Stimulated activated CD4-positive, alpha-beta T cell treated with anti-CD3 and anti-CD28 coated beads, Interleukin-2, amount 100 ng/mL, for 48 hours (primary cell): ENCODE measurements at places on chromosomes 2 and 18.

- DNase-seq: no peak
Observed at GRCh38 chr18:79965119-79965902, 868 bp downstream of the HSBP1L1 start.

DNA sequence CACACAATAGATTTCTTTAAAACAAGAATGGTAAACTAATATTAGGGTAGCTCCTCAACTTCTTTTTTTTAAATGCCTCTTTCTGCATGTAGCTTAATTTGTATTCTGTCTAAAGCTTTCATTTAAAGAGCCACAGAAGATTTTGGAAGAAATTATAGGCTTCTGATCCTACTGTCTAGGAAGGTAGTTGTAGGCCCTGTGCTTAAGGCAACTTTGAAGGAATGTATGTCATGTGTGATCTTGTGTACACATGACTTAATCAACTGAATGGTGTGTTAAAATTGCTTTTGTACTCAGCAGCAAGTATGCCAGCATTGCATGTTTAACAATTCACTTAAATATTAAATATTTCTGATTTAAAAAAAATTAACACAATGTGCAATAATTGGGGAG lies 51.5 kb upstream of the LYPD6 start:
- no peak for DNase-seq

GRCh38 chr2:103789381-103790095 lies 1027.7 kb downstream of the TMEM182 start:
- no peak for DNase-seq

- no peak for DNase-seq
Observed at GRCh38 chr18:39607034-39607433, 2041.4 kb upstream of the CELF4 start.

- DNase-seq: no peak
Observed at GRCh38 chr18:2482706-2483475, 88.4 kb downstream of the METTL4 start.

DNA sequence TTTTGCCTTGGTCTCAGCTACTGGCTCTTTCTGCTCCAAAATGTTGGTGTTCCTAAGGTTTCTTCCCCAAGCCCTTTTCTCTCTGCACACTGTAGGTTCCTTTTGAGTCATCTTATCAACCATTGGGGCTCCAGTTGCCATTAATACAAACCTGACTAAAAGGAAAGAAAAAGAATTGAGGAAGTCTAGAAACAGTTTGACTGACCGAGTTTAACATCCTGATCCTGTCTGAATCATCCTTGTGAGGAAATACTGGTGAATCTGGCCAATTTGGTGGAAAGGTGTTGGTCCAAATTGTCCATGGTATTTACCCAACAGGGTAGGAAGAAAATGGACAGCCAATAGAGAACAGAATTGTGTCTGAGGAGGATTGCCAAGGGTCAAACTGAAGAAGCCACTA lies 38.3 kb downstream of the CRYGD start:
- no peak for DNase-seq

DNA sequence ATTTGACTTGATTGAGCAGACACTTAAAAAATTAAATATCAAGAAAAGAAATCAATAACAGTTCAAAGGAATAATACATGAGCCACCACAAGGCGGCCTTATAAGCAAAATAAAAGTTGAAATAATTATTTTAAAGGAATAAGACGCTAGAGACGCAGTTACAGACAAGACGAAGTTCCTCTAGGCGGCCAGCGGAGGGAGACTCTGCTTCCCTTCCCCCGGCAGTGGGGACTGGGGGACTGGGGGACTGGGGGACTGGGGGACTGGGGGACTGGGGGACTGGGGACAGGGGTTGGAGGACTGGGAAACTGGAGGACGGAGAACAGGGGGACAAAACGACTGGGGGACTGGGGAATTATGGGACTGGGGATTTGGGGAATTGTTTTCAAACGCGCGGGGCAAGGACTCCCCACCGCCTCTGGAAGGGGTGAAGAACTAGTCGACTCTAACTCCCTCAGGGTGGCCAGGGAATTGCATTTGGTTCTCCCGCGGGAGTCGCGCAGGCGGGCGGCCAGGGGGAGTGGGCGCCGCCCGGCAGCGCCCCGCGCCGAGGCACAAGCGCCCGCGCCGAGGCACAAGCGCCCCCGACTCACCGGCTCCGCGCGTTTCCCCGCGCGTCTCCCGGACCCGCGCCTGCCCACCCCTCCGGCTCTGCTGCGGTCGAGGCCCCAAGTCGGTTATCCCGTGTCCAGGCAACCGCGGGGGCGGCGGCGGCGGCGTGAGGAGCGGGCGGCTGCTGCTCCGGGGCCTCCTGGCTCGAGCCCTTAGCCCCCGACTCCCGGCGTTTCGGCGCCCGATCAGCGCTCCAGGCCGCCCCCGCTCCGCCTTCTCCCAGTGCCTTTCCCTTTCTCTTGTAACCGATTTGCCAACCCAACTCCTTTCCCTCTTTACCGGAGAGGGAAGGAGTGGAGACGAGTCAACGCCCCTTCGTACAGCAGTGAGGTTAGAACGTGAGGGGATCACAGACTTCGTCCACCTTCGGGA lies at the start of gene CCDC178:
Gene CCDC178, minus strand, starts transcription at position 662 of the 984 bp plus-strand sequence. CDS start 28,633 bp downstream, outside the sequence.
- DNase-seq: no peak

DNA sequence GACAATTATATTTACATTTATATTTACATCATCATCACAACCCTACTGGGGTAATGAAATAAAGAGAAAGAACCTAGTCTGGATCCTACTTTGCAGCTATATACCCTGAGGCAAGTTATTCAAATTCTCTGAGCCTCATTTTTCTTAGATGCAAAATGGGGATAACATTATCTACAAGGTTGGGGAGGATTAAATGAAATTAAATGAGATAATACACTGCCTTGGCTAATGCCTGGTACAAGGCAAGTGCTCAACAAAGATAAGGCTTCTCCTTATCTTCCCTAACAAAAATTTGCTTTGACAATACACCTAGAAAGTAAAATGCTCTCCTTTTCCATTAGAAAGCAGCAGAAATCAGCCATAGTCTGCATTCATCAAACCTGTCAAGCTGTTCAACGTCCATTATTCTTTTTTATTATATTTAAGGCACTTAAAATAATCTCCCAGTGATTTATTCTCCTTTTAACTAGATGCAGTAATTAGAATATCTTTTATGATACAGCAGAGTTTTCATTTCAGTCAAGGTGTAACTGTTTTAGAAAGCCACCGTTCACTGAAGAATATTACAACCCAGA lies 44.8 kb downstream of the TCF4 start:
- DNase-seq: no peak

- DNase-seq: no peak
Observed at GRCh38 chr2:47725808-47726207, 57.1 kb upstream of the MSH6 start.

- DNase-seq: no peak
Observed at GRCh38 chr2:109526442-109526970, 87.3 kb downstream of the SEPTIN10 start.

DNA sequence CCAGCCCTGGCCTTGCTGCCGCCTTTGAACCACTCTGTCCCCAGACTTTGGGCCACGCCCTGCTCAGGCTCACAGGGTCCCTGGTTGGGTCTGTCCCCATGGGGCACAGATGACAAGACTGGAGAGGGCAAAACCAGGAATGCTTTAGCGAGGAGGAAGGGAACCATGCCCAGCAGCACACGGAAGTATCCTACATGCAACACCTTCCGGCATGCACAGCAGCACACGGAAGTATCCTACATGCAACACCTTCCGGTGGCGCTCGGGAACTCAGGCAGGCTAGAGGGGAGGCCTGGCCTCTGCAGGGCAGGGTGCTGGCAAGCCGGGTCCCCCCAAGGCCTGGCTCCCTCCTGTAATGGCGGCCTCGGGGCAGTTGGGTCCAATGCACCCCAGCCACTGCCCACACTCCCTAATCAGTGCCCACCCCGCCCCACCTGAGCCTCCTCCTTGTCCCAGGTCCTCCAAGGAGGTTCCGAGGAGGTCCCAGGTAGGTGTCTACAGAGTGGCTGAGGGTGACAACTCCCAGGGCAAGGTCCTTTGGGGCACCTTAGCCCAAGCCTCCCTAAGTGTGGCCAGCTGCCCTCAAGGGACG lies 33.6 kb upstream of the SNED1 start:
- DNase-seq: no peak

GRCh38 chr2:154713675-154714074 lies 15.2 kb downstream of the KCNJ3 start:
- no peak for DNase-seq

GRCh38 chr2:239370403-239370802 lies 30.4 kb downstream of the HDAC4 start:
- no peak for DNase-seq

- DNase-seq: no peak
Observed at GRCh38 chr2:150532879-150533278, 45.4 kb upstream of the RND3 start.

DNA sequence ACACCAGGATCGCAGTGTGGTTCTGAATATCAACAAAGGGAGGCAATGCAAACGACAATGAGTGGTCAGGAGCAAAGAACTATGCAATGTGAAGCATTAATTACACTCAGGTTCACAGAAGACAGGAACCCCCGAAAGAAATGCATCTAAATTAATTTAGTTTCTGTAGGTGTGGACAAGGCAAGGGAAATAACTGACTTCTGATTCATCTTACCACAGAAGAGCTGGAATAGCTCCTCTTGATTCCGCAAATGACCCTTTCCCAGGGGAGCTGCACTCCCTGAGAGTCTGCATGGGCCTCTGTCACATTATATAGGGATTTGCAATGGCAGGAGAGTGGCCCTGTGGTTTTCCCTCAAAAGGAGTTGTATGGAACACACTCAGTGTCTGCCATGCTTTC lies 263.9 kb upstream of the APCDD1 start:
- DNase-seq: no peak

GRCh38 chr2:129777146-129777545 lies 202.3 kb upstream of the RAB6C start:
- DNase-seq: no peak

DNA sequence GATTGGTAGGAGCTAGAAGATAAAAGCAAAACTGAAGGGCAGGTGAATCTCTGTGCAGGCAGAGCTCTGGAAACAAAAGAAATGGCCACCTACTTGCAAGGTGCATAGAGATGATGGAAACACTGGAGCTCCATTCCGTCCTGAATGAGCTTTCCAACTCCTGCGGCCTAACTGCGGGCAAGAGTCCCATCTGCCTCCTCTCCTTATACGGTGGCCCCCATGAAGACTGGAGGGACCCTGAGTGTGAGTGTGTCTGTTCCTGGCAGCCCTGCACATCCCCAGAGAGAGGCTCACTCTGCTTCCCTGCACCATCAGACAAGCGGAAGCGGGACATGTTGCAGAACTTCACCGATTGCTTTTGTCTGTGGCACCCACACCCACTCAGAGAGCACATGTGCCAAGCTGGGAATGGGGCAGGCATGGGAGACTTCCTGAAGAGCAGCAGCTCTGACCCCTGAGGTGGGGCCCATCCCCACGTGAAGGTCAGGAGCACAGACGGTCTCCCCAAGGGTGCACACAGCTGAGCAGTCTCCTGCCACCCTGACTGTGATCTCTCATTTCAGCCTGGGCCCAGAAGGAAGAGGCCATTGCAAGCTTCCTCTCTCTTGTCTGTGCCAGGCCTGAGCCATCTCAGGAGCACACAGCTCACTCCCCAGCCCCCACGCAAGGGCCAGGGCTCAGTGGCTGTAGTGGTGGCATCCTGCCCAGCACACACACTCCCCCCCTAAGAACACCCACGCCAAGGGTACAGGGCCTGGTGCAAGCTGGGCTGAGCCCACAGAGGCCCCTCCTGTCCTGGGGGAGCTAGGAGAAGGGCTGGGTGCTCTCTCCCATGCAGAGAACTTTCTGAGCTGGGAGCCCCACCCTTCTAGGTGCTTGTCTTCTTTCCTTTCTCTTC lies 75.3 kb downstream of the STPG4 start:
- DNase-seq: no peak

DNA sequence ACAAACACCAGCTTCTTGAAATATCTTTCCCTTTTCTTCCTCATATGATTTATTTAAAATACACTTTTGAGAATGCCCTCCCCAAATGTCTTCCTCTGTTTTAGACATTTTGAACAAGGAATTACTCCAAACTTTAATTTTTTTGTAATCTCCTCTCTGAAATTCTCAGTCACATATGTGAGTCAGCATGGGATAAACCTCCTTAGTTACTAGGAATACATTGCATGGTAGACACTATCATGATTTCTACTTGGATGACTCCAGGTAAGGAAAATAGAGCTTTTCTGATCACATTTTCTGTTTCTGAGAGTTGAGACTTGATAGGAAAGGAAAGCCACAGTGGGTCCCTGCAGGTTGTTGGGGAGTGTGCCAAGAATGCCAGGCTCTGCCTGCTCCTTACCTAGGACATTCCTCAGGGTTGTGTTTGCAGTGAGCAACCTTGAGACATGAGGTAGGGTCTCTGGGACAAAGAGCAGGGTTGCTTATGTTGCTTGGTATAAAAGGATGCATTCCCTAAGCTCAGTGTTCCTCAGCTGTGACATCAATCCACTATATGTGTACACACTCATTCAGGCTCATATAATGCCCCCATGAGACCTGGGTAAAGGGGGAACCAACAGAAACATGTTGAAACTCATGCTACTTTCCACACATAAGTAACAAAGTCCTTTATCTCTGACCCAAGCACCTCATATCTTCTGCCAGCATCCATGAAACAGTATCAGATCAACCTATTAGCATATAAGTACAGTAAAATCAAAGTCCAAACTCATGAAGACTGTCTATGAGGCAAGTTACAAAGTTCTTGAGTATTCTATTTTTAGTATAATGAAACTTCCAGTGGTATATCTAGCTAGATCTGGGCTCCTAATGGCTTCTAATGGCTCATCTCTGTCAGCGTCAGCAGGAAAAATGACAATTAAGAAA lies 112.8 kb upstream of the SCN1A start:
- DNase-seq: no peak

- no peak for DNase-seq
Observed at GRCh38 chr18:39749154-39749553, 2183.6 kb upstream of the CELF4 start.

- DNase-seq: no peak
Observed at GRCh38 chr2:133255360-133255759, 312.9 kb downstream of the NCKAP5 start.

DNA sequence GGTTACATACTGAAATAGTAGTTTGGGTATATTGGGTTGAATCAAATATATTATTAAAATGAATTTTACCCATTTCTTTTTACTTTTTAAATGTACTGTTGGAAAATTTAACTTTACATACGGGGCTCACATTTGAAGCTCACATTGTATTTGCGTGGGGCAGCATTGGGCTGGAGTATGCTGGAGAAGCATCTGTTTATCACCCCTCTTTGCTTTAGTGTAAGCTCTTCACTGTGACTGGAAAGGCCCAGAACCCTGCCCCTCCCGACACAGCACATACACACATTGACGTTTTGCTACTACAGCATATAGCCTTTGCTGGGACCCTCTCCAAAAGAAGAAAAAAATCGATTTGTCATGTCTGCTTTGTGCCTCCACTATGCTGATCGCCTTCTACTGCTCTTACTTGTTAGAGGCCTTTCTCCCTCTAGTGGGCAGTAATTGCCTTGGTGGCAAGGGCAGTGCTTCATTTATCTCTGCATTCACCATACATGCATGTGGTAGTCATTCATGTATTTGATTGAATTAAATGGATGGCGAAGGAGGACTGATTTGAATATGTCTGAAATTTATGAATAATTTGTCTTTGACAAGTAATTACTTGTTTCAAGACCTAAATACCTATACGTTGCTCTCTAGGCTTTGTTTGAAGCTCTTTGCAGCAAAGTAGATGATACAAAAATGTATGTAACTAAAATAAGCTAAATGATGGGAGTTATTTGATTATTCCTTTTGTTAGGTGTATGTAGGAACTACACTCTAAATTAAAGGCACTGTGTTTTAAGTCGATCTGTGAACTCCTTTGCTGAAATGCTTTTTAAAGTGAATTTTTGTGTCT lies 37.4 kb downstream of the VAPA start:
- DNase-seq: no peak
